ENCODE measurements at places on chromosomes 11 and 22.

- DNase-seq, result no peak
Measured at GRCh38 chr22:36387709-36387958, 133 bp downstream of the MYH9 start.

GRCh38 chr22:29105468-29105867 is 32.6 kb downstream of the KREMEN1 start:
- DNase-seq, result no peak

GRCh38 chr22:22710719-22711531 is 66.5 kb downstream of the GGTLC2 start:
- no peak for DNase-seq

DNA sequence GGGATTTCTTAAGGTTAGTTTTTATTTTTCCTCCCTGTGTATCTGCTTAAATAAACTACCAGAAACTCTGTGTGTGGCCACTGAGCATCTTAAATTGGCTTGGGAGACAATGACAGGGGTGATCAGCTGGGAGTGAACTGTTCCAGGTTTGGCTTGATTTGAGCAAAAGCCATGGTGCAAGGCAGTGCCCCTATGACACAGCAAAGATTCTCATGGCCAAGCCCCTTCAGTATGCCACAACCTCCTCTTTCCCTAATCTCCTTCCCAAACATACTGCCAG is 370.5 kb downstream of the SOX6 start:
- DNase-seq, result no peak

GRCh38 chr11:72436661-72437060 is 2.3 kb upstream of the CLPB start:
- no peak for DNase-seq

DNA sequence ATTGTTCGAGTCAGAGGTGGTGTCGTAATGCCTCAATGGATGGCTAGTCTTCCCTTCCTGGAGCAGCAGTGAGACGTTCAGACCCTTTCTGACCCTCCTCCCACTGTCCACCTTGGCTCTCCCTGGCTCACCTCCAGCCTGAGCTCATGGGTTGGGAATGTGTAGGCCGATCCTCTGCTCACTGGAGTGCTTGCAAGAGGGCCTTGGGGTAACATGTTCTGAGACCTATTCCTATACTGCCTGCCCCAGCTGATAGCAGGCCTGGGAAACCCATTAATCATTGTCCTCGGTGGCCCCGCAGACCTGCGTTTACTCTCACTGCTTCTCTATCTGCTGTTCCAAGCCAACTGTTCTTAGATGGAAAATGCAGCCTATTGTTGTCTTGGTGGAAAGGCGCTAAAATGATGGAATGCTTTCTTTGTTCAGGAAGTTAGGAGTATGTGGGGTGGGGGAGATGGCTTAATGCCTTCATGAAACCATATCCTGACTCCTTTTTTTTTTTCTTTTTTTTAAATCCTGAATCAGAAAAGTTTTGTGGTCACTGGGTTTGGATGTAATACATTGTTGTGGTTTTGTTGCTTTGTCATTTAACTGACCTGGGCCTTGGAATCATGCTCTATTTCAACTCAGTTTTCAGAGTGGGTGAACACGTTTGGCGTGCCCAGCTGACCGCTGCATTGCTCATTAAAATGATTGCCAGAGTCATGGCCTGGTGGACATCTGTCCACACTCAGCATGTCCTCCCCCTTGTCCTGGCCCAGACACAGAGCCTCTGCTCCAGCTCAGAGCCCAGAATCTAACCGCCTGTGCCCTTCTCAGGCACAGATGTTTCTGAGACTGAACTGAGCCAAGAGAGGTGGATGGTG is 72.5 kb downstream of the MICAL2 start:
- no peak for DNase-seq

DNA sequence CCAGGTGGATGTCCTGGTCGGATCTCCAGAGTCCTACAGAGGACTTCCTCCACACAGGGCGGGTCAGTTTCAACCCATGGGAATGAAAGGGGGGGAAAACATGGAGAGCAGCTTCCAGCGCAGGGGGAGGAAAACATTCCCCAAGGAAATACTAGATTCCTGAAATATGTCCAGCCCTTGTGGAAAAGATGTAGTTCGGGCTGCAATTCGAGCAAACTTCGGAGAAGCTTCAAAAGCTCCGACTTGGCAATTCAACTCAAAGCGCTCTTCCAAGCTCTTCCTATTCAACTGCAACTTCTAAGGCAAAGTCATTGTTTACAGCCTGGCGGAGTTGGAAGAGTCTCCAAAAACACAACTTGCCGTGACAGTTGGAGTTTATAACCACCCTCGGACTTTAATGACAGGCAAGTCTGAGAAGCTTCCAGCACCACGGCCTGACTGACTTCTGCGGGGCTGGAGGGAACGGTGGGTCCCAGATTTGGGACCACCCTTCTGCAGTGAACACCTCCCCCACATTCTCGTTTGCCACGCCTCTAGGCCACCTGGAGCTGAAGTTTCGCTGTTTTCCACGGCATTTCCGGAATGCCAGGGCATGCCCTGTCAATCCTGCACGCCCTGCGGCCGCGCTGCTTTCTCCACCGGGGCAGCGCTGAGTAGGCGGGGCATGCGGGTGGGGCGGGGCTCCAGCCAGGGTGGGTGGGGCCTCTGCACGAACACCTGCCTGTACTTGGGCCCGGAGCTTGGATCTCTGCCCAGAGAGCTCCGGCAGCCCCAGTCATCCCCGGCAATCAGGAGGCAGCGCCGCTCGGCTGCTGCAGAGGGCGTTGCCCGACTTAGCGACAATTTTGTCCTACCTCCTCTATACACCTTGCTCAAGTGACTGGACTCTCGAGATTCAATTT is 49.0 kb upstream of the BIRC3 start:
- DNase-seq, result no peak

DNA sequence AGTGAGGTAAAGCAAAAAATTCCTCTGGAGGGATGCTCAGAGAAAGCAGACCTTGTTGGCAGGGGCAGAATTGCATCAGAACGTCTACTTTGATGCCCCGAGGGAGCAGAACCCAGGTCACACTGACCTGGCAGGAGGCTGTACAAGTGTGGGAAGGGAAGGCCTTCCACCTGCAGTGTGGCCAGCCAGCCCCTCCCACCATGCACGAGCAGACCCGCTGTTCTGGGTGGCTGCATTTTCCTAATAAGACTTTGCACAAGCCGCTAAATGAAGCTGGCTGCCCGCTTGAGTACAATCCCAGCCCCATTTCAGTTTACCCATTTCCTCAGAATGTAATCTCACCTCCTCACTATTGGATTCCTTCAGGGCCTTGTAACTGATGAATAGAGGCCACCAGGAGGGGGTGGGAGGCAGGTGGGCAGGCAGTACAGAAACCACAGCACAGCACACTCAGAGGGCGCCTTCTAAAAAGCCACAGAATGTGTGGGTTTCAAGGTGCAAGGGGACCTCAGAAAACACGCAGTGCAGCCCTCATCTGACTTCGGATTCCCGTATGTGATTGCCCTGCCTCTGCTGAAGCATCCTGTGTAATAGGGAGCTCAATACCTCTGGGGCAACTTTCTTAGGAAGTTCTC is 316.6 kb downstream of the OPCML start:
- DNase-seq, result no peak

DNA sequence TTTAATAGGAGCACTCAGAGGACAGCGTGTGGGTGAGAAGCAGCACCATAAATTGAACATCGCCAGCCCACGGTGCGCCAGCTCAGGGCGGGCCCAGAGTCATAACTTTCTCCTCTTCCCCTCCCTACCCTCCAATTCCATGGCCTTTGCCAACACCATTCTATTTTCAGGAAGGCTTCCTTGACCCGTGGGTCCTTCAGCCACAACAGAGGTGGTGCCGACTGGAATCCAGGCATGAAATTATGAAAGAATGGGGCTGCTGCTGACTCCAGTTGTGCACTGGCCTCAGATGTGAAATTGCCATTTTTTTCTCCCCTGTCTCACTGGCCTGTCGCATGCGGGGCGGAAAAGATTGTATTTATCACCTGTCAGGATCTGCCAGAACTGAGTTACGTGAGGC is 345.9 kb downstream of the MIAT start:
- no peak for DNase-seq

DNA sequence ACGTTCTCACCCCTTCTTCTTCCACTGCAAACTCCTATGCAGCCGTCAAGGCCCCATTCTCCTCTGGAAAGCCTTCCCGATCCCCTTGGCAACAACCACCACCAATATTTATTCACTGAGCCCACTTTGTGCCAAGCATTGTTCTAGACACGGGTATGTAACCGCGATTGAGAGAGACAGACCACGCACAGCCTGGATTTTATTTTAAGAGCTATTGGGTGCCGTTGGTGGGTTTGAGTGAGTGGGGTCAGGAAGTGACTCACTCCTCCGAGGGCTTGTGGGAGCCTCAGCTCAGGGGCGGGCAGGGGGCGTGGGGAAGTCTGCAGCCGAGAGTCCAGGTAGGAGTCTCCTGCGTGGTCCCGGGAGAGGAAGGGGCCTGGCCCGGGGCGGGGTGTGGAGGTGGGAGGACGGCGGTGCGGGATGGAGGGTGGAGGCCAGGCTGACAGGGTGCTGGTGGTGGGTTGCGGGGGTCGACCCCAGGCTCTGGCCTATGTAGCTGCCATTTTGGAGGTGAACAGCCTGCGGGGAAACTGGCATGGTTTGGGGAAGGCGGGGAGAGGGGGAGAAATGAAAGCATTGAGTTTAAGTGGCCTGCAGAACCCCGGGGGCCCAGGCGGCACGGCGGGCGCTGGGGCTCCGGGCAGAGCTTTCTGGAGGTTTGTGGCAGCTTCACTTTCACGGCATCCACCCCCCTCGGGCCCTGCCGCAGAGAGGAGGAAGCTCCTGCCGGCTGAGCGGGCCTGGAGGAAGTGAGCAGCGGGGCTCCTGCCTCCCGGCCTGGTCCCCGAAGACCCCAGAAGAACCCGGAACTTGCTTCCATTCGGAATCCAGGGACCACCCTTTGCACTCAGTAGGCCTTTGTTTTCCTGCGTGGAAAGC is 547 bp downstream of the PARVG start:
- DNase-seq, result no peak

DNA sequence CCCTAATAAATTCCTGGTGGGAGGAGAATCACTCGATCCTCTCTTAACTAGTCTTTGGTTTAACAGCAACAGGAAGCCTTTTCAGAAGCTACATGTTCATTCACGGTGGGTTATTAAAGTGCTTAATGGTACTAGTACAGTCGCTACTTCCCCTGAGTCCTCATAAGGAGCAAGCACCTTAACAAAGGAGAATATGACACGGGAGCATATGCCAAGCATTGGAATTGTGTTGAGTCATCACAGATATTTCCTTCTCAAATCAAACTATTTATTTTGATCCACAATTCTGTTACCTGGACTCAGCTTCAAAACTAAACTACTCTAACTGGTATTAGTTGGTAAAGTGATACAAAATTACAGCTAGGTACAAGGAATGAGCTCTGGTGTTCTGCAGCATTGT is 177.5 kb upstream of the CTSC start:
- no peak for DNase-seq

GRCh38 chr11:611001-611996 is 4.5 kb downstream of the IRF7 start:
- DNase-seq, result no peak

DNA sequence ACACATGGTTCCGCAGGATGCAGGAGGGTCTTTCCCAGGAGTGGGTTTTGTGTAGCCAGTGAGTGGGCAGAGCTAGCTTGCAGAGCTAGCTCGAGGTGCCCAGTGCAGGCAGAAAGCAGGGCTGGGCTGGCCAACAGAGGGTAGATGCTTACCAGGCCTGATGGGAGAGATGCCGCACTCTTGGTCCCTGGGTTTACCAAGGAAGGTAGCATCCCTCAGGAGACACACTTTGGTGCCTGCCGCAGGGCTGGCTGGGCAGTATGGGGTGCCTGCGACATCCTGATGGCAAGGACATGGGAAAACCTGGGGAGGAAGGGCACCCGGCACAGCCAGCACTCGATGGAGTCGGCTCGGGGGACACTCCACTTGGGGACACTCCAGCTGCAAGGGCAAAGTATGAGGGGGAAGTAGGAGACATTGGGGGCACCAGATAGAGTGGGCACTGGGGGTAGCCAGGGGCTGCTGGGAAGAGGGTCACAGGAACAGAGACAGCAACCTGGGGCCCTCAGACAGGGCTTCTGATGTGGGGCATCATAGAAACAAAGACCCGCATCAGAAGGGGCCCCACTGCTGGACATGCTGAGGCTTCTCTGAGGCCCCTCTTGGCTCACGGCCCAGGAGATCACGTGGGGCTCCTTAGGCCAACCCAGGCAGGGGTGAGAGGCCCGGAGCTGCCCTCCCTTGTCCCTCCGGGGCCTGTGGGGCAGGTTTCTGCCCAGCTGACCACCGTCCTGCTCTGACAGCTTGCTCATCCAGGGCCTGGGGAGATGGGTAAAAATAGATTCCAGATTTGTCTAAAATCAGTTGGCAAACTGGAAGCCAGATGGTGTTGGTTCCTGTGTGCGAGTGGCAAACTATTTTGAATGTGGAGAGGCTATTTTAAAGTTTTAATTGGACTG is 89.8 kb downstream of the MORC2 start:
- no peak for DNase-seq

GRCh38 chr22:37212174-37212906 is at the start of gene SSTR3:
TSS of gene SSTR3 (minus strand) at chr22:37212477. CDS start at chr22:37207803, 4,674 bp downstream.
- no peak for DNase-seq

- no peak for DNase-seq
Measured at GRCh38 chr11:129291546-129291945, 84.1 kb upstream of the BARX2 start.

GRCh38 chr11:134429106-134429505 is 17.1 kb upstream of the B3GAT1 start:
- no peak for DNase-seq

GRCh38 chr22:26267856-26268255 is 98.6 kb downstream of the SEZ6L start:
- DNase-seq, result no peak
